Tongue (tissue), 3 donors: ENCODE measurements at places on chromosomes 7 and 10.
A peak's percentile ranks its signal among the peaks of the same experiment; 100 is the strongest.

- DNase-seq: no peak
These were observed 651.5 kb downstream of the LRMDA start for GRCh38 chr10:76082956-76083355.

- DNase-seq: no peak
These were observed 74.0 kb upstream of the DGKI start for GRCh38 chr7:137920637-137921399.

DNA sequence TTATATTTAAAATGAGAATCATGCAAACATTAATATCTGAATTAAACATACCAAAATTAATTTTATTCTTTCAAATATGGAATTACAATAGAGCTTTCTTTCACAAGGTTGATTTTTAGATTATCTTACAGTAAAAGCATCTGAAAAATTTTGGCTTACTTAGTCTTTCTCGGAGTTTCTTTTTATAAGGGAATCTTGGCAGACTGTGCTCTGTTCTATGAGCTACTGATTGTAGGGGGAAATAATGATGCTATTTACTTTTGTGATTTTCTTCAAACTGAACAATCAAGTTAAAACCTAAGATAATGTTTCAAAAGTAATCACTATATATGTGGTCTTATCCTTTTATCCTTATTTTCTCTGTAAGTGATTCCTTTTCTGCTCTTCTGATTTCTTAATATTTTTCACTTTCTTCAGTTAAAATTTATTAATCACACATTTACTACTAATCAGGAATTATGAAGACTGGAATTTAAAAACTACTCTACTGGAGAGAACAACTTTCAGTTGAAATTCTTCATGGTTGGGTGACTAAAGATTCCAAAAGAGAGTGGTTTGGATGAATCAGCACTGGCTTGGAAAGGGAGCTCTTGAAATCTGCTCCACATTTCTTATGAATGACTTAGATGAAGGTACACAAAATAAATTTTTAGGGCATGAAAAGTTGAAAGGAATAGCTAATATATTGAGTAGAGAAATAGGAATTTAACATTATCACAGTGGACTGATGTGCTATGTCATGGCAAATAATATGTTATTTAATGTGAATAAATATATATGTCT, 103.9 kb downstream of the PPP1R9A start:
- peak; percentile 24 for DNase-seq

DNA sequence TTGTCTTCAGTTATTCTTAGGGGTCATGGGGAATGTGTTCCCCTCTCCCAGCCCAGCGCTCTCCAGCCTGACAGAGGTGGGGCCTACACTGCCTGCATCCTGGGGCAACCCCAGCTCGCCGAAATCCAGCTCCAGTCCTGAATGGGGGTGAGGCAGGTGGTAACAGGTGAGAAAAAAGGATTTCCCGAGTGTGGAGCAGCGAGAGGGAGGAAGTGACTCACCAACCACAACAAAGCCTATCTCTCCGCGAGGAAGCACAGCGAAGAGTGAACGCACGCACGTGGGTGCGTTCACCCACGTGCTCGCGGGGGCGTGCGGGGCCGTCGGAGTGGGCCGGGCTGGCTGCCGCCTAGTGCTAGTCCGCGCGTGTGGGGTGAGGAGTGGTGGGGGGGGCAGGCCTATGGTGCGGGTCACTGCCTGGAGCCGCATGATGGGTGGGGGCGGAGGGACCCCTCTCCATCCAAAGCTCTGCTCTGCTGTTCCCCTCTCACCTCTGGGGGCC, 855 bp upstream of the PALD1 start:
- DNase-seq: peak; percentile 37

DNA sequence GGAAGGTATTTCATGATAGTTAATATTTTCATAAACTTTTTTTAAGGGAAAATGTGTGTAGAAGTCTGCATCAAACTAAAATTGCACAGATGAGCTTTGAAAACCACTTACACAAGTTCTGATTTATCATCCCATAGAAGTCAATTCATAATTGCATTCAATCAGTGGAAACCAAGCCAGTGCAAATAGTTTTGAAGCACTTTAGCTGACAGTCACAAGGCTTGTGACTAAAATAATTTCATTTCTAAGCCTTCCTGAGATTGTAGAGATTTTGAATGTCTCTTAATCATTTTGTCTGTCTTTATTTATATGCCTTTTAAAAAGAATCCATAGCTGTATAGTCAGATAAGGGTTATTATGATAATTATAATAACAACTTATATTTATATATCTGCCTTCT, 41.4 kb downstream of the EXOC4 start:
- DNase-seq: no peak

DNA sequence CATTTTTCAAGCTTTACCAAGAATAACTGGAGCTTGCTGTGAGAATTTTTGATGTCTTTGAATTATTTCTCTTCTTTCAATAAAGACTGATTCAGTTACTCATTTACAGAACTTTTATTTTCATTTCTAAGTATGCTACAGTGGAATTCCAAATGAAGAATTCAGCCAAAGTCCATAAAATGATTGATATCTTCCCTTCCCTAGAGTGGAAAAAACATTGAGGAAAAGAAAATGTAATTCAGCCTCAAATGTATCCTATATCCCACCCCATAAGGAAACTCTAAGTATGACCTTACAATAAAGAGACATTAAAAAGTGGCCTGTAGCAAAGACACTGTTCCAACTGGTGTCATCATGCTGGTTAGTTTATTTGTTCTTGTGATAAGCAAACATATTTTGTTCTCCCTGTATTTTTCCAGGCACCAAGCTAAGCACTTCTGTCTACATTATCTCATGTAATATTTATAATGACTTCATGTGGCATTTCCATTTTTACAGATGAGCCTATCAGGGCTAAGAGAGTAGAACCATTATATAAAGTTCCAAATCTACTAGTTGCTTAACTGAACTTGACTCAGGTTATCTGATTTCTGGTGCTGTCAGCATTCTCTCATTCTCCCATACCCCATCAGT, 450.4 kb downstream of the NEBL start:
- DNase-seq: no peak

DNA sequence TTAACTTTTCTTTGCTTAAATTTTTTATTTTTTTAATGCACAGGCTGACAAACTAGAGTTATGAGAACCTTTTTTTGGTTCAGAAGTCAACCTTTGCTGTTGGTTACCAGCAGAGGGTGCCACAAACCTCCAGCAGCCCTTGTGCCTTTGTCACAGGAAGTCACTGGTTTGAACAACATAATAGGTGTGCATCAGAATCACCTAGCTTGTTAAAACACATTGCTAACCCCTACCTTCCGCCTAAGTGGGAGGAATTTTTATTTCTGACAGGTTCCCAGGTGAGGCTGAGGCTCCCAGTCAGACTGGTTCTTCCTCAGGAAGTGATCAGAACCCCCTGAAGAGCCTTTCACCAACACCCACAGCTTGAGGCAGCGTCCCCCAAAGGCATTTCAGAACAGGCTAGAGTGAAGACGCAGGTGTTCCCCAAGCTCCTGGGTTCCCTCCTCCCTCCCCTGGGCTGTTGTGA, 22.6 kb upstream of the VDAC2 start:
- peak; percentile 65 for DNase-seq

DNA sequence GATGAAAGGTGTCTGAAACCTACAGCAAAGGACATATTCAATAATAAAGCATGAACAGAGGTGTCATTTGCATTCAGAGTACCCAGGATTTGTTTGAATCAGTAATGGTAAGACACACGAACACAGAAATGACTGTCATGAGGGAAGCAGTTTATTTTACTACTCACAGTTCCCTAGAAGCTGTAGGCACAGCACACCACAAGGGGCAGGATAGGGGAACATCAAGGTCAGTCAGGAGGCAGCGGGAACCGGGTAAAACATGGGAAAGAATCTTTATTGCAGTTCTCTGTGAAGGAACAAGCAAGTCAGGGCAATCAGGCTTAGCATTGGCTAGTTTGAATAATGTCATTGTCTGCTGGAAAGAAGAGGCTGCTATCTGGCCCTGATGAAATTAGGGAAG, 70.2 kb upstream of the PDSS1 start:
- no peak for DNase-seq

DNA sequence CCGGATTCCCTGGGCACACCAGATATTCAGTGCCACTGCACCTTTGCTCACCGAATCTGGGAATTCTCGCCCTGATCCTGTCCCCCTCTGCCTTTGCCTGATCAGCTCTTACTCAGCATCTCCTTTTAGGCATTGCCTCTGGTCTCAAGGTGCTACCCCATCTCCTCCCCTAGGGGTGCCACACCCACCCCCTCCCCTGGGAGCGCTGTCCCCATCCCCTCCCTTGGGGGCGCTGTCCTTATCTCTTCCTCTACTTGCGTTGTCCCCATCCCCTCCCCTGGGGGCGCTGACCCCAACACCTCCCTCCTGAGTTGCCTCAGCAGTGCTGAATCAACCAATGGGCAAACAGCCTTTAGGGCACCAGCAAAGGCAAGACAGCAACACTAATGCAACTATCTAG, 686.9 kb upstream of the FOXK1 start:
- DNase-seq: no peak

DNA sequence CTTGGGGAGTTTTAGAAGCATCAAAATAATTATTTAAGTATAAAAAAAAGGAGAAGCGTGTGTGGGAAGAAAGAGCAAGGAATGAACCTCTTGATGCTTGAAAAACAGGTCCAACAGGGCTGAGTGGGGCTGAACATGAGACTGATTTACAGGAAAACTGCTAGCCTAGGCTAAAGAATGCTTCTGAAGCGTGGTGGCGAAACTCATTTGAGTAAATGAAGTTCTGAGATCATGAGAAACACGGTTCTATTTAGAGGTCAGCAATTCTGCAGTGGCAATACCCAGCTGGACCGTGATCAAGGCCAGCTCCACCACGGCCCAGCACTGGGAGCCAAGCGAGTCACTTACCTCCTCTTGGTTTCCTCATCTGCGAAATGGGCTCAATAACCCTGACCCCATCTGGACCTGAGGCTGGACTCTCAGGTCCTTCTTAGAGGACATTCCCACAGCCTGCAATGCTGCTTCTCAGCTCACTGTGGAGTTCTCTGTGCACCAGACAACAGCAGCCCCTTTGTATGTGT, 140.1 kb upstream of the ADAM12 start:
- DNase-seq: no peak

GRCh38 chr10:78284381-78284780, 250.7 kb downstream of the RPS24 start:
- DNase-seq: no peak

- DNase-seq: no peak
These were observed 1061.2 kb downstream of the KCNMA1 start for GRCh38 chr10:76576276-76576962.

DNA sequence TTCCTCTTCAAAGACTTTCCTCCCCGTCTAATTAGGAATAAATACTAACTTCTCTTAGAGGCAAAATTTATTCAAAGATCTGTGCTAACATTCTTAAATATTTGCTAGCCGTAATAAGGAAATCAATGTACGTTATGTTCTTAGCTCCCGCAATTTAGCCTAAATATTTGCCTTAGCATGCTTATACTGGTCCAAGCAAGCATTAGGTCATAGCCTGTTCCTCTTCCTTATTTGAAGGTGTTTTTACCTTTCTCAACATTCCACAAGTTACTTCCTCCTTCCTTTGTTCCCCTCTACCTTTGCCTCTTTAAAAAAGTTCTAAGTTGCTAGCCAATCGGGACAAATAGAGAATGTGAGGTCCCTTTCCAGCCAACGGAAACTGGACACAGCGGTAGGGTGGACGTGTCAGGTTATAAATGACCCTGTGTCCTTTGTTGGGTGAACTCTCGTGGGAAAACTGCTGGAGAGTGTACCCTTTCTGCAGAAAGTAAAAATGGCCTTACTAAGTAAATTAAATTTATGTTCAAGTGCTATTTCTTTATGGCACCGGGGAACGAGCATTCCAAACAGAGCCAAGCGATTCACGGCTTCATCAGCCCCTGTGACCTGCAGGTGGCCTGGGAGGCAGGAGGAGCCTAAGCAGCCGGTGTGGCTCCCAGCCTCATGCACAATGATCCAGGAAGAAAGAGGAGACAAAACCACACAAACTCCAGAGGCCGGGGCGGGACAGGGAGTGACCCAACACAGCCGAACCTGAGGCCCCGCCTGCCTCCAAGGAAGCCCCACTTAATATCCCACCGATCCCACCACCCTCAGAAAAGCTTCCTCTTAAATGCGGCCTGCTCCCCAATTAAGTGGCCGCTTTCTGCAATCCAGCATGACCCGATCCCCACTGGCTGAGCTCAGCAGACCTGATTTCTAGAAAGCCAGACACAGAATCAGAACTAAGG, 67.0 kb downstream of the ZRANB1 start:
- no peak for DNase-seq

GRCh38 chr10:61749291-61749690, 86.6 kb downstream of the CABCOCO1 start:
- DNase-seq: no peak

GRCh38 chr10:103111031-103111917, 81.8 kb downstream of the NT5C2 start:
- DNase-seq: peak; percentile 85

DNA sequence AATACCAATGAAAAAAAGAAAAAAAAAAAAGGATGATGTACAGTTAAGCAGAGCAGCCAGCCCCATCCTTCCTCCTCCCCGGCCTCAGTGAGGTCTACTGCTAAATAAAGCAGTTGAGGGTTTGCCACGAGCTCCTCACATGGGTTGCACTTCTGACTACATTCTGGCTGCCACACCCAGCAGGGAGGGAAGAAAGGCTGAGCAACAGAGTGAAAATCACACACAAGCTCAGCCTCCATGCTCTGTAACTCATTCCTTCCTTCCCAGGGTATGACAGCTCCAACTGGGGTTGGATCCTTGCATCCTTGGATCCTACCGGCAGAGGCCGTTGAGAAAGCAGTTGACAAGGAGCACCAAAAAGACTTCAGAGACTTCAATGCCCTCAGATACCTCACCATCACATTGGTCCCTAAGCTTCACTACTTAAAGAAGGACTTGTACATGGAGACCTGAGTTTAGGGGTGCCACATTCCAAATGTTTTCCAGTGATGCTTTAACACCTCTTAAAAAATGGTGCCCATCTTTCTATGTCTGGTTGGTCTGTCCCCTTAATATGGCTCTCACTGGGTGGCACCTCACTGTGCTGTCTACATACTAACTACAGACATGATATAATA, 52.9 kb upstream of the PIK3CG start:
- no peak for DNase-seq

DNA sequence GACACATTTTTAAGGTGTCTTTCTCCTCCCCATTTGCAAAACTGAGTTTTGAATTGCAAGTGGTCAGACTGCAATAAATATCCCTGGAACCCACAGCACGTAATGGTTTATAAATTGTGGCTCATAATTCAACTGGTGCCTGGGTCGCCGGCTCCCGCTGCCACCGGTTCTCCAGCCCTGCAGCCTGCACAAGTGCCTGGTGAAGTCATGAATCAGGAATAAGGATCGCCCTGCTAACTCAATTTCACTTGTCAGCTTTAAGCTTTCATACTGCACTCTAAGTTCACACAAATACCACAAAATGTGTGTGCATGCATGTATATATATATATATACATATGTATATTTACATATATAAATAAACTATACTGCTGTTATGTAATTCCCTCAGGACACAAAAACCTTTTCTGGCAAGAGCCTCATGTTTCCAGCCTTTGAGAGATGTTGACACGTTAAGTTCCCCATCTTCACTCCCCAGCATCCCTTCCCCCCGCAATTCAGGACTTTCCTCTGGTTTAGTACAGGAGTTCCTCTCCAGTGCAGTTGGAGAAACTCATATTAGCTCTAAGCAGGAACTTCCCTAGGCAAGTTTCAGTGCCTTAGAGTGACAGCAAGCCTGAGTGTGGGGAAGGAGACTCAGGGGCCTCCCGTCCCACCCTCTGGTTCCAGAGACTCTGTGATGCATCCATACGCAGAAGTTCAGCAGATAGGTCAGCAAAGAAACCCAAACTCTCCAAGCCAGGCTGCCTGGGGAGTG, 129.2 kb upstream of the UNC5B start:
- no peak for DNase-seq

GRCh38 chr10:50326757-50327701, 75.7 kb upstream of the ASAH2 start:
- DNase-seq: peak; percentile 70
